ENCODE measurements at places on chromosomes 5 and 9.

DNA sequence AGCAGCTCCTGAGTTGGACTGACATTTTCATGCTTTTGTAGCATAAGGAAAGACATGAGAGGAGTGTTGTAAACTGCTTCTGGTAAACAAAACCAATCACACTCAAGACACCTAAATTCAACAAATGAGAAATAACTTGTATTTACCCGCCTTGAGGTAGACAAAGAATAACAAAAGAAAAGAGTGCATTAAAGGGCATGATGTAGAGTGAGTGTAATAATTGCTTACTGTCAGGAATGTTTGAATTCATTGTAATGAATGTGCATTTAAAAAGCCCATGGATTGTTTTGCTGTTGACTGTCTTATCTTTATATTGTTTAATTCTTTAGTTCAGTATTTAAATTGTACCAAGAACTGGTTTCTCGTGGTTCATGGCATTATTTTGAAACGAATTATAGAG, 61.8 kb downstream of the KDM4C start:
- DNase-seq, result no peak

- no peak for DNase-seq
Observed at GRCh38 chr5:10949856-10950630, 189.0 kb upstream of the DAP start.

GRCh38 chr5:154334406-154335064, 111.3 kb upstream of the SAP30L start:
- no peak for DNase-seq

DNA sequence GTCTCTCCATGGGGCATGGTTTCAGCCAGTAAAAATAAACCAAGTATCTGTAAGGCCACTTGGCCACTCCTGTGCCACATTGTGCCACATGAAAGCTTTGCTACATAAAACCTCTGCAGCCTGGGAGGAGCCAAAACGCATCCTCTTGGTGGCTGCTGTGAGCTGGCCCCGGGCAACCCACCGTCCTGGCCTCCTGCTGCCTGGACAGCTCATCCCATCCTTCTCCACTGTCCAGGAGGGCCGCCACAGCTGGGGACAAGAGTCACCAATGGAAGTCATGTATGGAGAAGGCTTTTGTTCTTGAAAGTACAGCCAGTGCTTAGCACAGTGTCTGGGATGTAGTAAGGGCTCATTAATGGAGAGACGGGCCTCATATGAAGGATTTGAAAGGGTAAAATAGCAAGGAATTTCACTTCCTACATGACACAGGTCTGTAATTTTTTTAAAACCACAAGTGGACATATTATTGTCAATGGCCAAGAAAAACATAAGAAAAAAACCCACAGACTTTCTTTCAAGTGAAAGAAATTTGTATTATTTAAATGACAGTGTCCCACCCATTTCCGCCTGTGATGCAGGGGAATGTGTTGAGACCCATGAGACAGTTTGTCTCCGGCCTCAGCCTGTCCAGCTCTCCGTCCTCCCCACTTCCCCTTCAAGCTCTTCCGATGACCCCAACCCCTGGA, 6.6 kb downstream of the PTGES start:
- DNase-seq, result no peak

DNA sequence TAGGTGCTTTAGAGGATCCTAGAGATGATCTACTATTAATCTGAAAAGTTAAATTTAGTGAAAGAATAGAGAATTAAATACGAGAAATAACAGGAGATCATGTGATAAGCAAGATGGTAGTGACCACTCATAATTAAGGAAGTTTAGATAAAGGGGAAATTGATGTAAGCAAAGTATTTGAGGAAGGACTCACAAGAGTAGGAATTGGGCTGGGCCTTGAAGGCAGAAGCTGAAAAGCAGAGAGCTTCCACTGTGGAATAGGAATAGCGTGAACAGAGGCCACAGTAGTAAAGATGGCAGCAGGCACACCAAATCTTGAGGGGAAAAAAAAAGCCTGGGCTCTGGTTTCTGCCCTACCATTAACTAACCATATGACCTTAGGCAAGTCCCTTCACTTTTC, 38.0 kb downstream of the KIF24 start:
- no peak for DNase-seq

DNA sequence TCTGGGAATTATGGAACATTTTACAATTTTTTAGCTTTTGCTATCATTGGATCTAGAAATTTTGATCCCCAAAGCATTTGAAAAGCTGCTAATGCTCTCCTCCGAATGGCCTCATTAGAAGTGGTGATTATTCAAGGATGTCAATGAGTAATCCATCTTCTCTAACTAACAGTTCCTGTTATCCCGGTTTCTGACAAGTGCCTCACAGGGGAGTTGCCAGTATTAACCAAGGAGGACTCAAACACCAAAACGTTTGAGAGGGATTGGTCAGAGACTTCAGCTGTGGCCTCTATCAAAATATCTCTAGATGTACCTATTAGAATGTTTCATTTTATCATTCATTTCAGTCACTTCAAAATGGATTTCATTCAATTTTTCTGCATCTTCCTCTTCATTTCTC, 208.3 kb upstream of the ITGA1 start:
- DNase-seq, result no peak

DNA sequence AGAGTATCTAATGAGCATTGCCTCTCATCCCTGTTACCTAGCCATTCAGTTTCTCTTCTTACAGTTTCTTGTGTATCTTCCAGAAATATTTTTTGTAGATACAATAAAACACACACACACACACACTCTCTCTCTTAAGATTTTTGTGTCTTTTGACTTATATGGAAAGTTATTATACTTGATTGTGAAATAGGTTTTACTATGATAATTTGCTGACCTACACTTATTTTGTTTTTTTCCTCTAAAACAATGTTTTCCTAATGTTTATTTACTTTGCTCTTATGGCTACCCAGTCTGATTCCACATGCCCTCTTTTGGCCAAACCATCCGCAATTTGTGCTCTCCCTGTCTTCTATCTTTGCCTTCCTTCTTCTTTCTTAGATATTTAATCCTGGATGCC, 25.3 kb downstream of the LRRTM2 start:
- no peak for DNase-seq

Measured in stimulated activated CD8-positive, alpha-beta memory T cell treated with anti-CD3 and anti-CD28 coated beads, Interleukin-15, amount 100 ng/mL, for 48 hours (primary cell).